ENCODE measurements at places on chromosomes 13 and 19. TPM values are rescaled to one million over a fixed set of nuclear protein-coding genes. Genes with fewer than 3 reads are reported as not detected.
A peak's percentile ranks its signal among the peaks of the same experiment; 100 is the strongest.

The GAS6 gene
- 11.5 TPM for total RNA-seq

GRCh38 chr19:42272989-42273406 is 3.9 kb downstream of the CIC start:
- DNase-seq, result no peak
- H3K4me3 ChIP-seq, result no peak overlapping the region
- no peaks in the 10 kb centered on the region for H3K27me3 ChIP-seq
- H3K4me1 ChIP-seq, result peaks cover 16% of the 10 kb centered on the region

DNA sequence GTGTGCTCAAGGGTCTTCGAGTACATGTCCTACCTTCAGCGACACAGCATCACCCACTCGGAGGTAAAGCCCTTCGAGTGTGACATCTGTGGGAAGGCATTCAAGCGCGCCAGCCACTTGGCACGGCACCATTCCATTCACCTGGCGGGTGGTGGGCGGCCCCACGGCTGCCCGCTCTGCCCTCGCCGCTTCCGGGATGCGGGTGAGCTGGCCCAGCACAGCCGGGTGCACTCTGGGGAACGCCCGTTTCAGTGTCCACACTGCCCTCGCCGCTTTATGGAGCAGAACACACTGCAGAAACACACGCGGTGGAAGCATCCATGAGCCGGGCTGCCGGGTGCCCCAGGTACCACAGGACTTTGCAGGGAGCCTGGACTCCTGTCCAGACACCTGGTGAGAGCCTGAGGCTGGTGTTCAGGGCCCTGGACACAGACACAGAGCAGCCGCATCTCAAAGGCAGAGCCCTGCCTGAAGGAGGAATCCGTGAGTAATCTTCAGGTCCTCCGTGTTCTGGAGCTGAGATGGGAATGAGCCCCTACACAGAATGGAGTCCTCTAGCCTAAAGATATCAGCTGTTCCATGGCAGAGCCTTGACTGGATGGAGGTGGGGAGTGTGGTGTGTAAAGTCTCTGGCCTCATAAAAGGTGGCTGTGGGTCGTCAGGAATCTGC is 1.5 kb downstream of the ZNF581 start:
- H3K27me3 ChIP-seq, result no peaks in the 10 kb centered on the region
- DNase-seq, result no peak
- peaks cover 3% of the 10 kb centered on the region for H3K36me3 ChIP-seq
- no peak overlapping the region for H3K27ac ChIP-seq
- peak overlapping the region; percentile 85 for H3K4me3 ChIP-seq

DNA sequence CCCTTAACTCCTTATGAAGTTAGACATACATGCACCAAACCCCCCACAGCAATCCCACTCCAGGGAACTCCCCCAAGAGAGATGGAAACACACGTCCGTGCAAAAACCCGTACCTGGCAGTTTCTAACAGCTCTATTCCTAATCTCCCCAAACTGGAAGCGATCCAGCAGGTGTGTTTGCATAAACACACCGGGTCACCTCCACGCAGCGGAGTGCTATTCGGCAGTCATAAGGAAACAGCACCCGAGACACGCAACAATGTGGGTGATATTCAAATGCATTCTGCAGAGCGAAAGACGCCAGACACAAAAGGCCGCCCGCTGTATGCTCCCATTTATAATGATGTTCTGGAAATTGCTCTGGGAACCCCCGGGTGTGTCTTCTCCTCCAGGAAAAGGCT is 6.8 kb upstream of the ZNRF4 start:
- H3K4me3 ChIP-seq, result no peak overlapping the region
- no peaks in the 10 kb centered on the region for H3K36me3 ChIP-seq
- peaks cover 6% of the 10 kb centered on the region for H3K4me1 ChIP-seq
- no peak overlapping the region for H3K27ac ChIP-seq
- DNase-seq, result no peak
- peaks cover 25% of the 10 kb centered on the region for H3K27me3 ChIP-seq

DNA sequence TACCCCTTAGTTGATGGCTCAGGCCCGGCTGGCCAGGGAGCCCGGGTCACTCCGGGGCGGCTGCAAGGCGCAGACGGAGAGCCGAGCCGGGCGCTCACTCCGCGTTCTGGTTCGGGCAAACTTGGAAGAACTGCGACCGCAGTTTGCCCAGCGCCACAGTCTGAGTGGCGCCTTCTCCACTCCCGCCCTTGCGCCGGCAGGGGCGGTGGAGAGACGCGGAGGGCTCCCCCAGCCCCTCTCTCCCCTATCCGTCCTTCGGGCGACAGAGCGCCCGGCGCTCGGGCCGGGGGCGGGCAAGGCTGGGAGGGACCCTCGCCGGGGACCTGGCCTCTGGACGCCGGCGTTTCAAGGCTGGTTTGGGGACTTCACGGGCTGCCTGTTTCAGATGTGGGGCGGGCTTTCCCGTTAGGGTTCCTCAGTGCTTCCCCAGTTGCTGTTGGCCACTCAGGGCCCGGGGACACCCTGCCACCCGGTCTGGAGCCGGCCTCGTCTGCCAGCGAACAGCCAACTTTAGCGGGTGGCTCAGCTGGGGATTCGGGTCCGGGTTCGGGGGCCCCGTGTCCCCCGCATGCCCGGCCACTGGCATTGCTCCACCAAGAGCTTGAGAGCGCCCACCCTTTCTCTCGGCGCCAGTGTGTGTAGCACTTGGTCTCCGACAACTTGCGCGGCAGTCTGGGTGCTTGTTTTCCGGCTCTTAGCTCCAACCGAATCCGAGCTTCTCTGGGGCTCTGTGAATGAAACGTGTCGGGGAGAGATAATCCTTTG is 1.5 kb downstream of the GPC6 start:
- H3K4me3 ChIP-seq, result peak overlapping the region; percentile 98
- H3K27me3 ChIP-seq, result no peaks in the 10 kb centered on the region
- H3K4me1 ChIP-seq, result peaks cover 59% of the 10 kb centered on the region
- peak overlapping the region; percentile 95 for H3K27ac ChIP-seq

DNA sequence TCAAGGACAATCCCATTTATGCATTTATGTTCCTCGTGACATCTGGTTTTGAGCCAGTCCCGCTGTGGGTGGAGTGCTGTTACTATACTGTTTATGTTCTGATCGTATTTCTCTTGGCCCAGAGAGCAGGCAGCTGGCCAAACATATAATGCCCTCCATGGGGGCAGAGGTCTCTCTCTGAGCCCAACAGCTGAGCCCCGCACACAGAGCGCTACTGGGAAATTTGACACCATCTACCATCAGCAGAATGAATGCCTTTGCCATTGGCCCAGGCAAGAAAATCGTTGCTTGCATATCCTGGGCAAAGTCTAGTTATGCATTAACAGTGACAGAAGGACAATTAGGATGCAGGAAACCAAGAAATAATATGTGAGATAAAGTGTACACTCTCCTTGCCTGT is 126.8 kb upstream of the CACNA1A start:
- H3K27ac ChIP-seq, result peak overlapping the region; percentile 93
- DNase-seq, result peak; percentile 25
- no peaks in the 10 kb centered on the region for H3K36me3 ChIP-seq
- peaks cover 15% of the 10 kb centered on the region for H3K4me1 ChIP-seq

Data from progenitor cell of endocrine pancreas (in vitro differentiated cells).